ENCODE measurements at places on chromosomes 5 and 9.

GRCh38 chr5:151252762-151253604 lies at the start of gene GM2A:
Gene GM2A (plus strand): TSS chr5:151253185. CDS start chr5:151253217, 32 bp downstream.
- DNase-seq, result peak; percentile 100

DNA sequence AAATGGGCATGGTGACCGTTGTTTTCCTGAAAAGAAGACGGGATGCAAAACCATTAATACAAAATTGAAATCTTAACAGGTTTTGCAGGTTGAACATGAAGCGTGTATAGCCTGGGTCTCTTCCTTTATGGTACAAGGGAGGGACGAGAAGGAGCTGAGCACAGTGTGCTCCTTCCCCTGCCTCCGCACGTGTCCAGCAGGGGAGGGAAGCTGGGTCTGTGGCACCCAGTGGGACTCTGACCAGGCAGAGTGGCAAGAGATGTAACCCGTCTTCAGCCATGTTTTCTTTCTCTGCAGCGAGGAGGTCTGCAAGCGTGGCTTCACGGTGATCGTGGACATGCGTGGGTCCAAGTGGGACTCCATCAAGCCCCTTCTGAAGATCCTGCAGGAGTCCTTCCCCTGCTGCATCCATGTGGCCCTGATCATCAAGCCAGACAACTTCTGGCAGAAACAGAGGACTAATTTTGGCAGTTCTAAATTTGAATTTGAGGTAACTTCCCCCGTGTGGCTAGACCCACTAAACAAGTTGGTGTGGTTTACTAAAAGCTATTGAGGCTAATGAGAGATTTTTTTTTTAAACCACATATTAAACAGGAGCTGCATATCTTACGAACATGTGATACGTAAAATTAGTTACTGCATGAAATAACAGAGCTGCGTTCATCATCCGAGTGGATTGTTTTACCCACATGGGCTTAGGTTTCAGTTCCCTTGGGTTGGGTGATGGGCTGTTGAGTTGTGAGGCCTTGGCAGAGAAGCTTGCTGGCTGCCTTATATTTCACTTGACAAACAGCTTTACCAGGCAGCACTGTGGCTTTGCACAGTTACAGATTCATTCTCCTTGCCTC lies 143.7 kb downstream of the TRIO start:
- no peak for DNase-seq

DNA sequence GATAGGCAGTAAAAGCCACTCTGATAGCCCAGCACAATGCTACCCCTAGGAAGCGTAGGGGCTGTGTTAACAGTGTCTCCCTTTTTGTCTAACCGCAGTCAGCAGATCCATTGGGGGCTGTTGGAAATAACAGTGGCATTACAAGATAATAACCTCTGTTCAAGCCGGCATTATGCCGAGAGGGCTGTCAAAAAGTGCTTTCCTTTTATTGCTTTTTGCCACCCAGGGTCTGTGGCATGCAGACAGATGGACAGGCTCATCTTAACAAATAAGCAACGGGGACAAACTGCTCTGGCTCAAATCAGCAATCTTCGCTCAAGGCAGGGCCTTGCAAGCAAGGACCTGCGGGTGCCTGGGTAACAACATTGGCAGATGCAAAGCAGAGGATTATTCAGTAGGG lies 123.3 kb downstream of the TLR4 start:
- no peak for DNase-seq

- no peak for DNase-seq
Measured at GRCh38 chr5:8807636-8808035, 738.2 kb downstream of the SEMA5A start.

DNA sequence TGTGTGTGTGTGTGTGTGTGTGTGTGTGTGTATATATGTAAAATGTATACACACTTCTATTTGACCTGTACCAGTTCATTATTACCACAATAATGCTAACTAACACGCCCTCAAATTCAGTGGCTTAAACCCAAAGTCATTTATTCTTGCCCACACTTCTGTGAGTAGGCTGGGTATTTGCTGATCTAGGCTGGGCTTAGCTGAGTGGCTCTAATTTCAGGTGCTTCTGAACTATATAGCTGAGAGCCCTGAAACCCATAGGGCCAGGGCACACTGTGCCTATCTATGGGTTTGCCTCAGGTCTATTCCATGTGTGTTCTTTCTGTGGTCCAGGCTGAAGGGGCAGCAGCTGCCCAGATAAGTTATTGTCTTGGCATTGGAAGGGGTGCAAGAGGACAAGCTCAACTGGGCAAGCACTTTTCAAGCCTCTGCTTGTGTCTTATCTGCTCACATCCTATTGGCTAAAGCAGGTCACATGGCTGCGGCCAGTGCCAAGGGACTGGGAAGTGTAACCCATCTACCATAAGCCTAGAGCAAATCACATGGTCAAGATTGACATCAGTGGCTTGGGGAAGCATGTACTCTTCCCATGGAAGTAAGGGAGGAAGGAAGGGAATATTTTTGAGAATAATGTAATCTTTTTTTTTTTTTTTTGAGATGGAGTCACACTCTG lies 139.9 kb downstream of the PALM2AKAP2 start:
- DNase-seq, result no peak

DNA sequence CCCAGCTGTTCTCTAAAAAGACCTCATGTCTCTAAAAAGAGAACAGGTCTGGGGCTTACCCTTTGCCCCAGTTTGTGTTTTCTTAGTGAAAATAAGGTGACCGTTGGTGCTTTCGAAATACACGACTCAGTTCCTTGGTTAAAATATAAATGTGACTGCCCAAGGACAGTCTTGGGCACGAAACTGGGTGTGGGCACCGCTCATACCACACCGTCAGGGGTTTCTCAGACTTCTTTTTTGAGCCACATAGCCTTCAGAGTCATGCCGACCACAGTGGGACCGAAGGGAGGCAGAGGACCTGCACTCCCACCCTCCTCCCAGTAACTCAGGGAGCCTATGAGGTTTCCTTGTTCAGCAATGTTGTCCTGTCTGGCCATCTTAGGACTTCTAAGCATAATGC lies 6.5 kb downstream of the SNX18 start:
- DNase-seq, result no peak

DNA sequence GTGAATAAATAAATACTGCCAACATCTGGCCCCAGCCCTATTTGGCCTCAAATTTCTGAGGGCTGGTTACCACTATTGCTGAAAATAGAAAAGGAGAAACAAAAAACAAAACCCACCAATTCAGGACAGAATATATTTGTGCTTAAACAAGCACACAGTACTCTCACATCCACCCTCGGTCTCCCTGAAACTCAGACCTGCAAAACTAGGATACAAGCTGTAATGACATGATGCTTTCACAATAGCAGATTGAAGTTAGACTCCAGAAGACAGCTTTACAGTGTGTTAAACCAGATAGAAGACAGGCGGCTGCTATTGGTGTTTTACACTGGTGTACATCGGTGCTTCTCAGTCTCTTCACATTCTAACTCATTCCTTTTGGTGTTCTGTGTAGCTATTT lies 214.9 kb upstream of the DMRT1 start:
- DNase-seq, result no peak

- DNase-seq, result no peak
Measured at GRCh38 chr5:130335117-130335516, 430.9 kb downstream of the CHSY3 start.

DNA sequence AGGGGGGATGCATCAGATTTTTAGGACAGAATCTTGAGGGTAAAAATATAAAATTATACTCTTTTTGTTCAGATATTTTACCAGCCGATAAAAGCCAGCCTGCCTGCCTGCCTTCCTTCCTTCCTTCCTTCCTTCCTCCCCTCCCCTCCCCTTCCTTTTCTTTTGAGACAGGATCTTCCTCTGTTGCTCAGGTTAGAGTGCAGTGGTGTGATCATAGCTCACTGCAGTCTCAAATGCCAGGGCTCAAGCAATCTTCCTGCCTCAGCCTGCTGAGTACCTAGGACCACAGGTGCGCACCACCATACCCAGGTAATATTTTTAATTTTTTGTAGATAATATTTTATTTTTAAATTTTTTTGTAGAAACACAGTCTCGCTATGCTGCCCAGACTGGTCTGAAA lies 330.0 kb downstream of the CCDC171 start:
- no peak for DNase-seq

- no peak for DNase-seq
Measured at GRCh38 chr9:137063311-137064026, 6.9 kb downstream of the SAPCD2 start.

DNA sequence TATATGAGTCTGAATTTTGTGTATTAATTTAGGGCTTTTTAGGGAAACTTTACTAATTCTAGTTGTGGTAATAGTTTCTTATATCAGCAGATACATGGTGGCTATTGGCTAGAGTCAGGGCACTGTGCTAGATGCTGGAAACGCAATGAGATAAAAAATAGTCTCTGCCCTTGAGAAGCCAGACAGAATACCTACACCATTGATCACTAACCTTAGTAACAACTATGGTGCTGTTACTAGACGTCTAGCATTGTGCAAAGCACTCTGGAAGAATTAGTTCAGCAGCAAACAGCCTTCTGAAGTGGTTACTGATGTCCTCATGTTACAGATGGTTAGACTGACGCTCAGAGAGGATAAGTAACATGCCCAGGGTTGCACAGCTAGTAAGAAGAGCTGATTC lies 61.8 kb downstream of the GDA start:
- no peak for DNase-seq

- DNase-seq, result no peak
Measured at GRCh38 chr9:92332577-92333281, 7.0 kb downstream of the CENPP start.

GRCh38 chr9:115289757-115290208 lies 171.8 kb upstream of the TNC start:
- no peak for DNase-seq

DNA sequence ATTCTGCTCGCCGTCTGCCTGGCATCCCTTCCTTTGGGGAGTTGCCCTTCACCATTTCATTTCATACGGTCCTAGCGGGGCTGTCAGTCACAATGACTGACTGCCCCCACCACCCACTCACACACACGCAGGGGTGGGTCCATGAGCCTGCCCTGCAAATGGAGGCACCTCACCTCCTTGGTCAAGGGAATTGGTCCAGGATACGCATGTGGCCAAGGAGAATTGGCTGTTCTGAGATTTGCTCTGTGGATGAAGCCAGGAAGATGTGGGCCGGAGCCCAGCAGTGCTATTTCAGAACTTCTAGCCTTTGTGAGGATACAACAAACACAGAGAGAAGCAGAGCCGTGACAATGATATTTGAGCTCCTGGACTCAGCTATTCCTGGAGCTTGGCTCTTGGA lies 17.0 kb downstream of the C1QTNF2 start:
- DNase-seq, result no peak

DNA sequence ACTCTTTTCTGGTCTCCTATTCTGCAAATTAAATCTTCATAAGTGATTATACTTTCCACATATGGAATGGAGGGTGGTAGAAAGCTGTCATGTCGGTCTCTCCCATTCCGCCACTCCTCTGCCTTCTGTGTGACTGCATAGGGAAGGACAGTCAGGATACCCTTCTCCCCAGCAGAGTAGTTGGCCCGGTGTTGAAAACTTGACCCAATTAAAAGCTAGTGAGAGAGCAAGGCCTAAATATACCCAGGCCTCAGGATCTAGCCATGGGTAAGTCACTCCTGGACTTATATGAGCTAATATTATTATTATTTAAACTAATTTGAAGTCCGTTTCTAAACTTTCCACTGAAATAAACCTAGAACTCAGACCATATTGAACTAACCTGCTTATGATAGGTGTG lies 194.8 kb downstream of the TSSK1B start:
- DNase-seq, result no peak

GRCh38 chr9:36748322-36748899 lies 175.7 kb downstream of the MELK start:
- DNase-seq, result peak; percentile 54

DNA sequence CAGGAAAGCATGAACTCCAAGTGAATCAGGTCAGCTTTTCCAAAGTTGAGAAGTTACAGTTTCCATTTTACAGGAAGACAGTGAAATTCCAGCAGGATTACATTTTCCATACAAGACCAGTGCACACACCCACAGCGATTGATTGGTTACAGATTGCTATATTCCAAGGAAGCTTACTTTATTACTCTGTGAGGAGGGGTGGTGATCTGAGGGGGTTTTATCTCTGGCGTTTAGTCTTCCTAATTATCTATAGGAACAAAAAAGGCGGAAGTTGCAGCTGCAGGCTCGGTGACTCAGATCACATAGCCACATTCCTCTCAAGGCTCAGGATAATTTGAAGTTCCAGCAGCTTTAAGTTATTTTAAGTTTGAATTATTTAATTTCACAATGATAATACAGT lies 450.4 kb upstream of the NMUR2 start:
- no peak for DNase-seq

DNA sequence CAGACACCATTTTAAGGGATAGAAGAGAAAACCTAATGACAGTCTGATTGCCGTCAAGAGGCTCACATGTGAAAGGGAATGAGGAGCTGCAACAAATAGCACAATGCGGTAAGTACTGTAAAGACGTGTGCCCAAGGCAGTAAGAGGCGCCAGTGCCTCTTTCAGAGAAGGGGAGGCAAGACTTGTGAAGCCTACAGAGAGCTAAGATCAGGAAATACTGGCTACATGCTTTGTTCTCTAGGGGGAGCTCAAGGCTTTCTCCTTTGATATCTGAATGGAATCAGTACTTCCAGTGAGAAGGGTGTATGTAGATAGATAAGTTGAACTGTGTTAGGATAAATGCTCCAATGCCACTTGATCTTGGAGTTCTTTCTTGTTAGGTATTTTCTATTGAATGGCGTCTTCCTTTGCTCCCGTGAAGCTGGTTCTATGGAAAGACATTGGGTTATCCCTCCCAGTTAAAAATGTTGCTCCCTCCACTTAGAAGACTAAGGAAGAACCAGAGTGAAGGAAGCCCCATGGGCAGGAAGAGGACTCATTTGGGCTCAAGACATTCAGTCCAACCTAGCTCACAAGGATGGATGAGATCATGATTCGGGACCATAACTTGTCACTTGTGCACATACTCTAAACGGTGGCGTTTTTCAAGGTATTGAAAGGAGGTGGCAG lies 23.5 kb upstream of the ALDOB start:
- DNase-seq, result no peak

GRCh38 chr5:159050316-159051143 lies 49.2 kb downstream of the EBF1 start:
- DNase-seq, result no peak

GRCh38 chr5:10463566-10463965 lies 21.9 kb downstream of the ROPN1L start:
- DNase-seq, result no peak

DNA sequence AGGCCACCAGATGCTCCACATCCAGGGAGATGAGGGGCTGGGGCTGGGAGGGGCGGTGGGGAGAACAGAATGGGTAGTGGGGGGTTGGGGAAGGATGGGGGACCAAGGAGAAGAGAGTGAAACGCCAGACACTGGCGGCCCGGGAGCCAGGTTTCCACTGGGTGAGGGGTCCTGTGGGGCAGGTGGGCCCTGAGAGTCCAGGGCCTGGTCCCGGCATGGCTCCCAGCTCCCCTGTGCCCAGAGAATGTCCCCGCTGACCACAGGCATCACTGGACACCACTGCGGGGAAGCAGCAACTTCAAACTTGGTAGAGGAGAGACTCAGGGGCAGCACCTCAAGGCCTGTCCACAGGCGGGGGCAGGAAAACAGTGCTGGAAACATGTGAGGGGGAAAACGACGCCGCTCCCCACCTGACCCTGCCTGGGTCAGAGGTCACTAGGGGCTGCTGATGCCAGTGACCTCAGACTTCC lies 13.2 kb downstream of the NINJ1 start:
- DNase-seq, result peak; percentile 5

Data from left colon (tissue), 2 donors.